ENCODE measurements at places on chromosomes 12 and 14.

GRCh38 chr14:32509632-32510187 is 180.6 kb downstream of the AKAP6 start:
- DNase-seq: peak; percentile 76

DNA sequence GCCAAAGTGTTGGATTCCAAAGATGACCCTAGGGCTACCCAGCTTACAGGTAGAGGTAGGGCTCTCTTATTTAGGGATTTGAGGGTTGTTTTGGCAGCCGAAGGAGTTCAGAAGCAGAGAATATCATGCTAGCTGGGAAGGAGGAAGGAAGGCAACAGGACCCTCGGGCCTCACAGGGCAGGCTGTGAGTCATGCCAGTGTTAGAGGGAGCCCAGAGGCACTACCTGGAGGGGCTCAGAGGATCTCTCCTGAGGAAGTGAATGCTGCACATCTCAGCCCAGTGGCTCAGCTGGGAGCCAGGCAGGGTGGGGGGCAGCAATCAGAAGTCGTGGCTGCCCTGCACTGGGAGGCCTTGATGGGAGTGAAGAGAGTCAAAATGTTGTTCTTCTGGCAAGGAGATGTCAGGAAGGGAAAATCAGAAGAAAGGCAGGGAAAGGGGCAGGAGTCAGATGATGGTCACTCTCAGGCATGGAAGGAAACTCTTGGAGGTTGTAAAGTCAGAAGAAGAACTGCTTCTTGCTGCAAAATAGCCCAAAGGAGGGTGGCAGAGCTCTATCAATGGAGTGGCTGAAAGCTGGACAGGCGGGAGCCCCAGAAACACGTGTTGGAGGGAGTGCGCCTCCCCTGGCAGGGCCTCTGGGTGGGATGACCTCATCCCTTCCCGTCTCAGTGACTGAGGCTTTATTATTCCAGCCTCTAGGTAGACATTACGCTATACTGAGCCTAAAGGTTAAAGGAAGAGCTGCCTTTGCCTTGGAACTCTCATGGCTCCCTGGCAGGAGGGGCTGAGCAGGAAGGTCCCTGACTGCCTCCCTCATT is 141.3 kb downstream of the SMOC1 start:
- no peak for DNase-seq

DNA sequence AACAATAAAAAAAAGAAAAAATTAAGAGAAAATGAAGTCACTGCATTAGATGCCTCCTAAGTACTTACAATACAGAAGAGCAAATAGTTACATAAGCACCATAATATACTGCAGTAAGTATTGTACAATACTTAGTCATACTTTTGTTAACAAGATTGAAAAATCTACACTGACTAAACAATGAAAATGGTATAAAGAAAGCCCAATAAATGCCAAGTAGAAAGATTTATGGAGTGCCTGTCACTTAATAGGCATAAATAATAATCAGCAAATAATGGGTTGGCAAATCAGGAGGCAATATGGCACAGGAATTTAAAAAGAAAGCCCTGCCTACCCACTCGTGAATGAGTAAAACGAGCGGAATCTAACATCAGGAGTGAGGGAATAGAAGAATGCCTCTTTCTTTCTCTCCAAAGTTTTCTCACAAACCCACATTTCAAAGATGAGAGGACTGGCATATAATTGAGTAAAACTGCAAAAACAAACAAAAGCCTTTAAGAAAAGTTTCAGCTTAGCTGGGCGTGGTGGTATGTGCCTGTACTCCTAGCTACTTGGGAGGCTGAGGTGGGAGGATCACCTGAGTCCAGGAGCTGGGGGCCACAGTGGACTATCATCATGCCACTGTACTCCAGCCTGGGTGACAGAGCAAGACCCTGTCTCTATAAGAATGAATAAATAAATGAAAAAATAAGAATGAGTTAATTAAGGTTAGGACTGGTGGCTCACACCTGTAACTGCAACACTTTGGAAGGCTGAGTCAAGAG is 36.1 kb downstream of the CRY1 start:
- DNase-seq: no peak

- DNase-seq: no peak
Observed at GRCh38 chr14:104974665-104975390, 3.3 kb downstream of the AHNAK2 start.

- DNase-seq: no peak
Observed at GRCh38 chr14:33764876-33765650, 185.8 kb downstream of the EGLN3 start.

- DNase-seq: no peak
Observed at GRCh38 chr14:105199093-105199492, 18.0 kb upstream of the NUDT14 start.

DNA sequence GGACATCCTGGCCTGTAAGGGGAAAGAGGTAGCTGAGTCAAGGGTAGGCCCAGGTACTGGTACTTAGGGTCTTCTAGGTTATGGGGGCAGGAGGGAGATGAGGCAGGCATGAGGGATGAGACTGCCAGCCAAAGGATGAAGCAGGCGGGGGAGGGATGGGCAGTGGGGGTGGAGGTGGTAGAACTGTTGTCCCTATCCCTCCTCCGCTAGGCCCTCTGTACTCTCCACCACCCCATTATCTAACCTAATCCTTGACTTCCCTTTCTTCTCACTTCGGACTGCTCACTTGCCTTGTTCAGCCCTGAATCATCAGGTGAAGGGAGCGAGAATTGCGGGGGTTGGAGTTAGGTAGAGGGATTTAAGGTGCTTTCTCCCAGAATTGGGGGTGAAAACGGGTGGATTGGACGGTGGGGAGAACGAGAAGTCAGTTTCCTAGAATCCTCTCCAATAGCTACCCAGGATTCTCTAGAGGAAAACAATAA is 562 bp downstream of the PAN2 start:
- DNase-seq: no peak

- DNase-seq: no peak
Observed at GRCh38 chr12:12229556-12230092, 37.2 kb downstream of the LRP6 start.

- DNase-seq: no peak
Observed at GRCh38 chr12:83102499-83102898, 415.8 kb downstream of the TMTC2 start.

DNA sequence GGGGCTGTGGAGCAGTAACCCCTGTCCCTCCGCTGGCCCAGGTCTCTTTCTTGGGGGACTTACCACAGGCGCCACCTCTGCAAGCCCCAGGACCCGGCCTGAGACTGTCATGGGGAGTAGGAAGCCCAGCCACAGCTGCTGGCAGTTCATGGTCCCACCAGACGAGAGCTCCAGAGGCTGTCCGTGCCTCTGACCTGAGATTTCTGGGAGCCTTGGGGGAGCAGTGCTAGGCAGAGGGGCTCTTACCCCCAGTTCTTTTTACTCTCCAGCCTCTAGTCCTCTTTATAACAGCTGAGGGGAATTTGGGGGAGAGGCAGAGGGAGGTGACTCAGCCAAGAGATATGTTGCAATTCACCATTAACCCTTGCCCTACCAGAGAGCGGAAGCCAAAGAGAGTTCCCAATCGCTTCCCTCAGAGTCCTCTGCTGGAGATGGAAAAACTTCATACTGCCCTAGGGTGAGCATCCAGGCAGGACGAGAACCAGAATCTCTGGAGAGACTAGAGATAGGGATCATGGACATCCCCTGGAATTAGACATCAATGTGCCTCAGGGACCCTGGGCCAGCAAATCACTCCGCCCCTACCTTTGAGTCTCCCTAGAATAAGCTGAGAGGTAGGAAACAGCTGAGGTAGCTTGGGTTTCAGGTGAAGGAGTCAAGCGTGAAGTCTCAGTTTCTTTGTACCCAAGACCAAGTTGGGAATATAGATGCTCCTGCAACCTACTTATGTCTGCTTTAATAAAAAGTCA is at the start of gene MMP19:
TSS of gene MMP19 (minus strand) at position 256 of the 749 bp plus-strand sequence. CDS start at position 150, 106 bp downstream.
- no peak for DNase-seq

- no peak for DNase-seq
Observed at GRCh38 chr14:55446833-55447232, 6.4 kb upstream of the TBPL2 start.

- no peak for DNase-seq
Observed at GRCh38 chr12:63036974-63037335, 102.0 kb upstream of the PPM1H start.

DNA sequence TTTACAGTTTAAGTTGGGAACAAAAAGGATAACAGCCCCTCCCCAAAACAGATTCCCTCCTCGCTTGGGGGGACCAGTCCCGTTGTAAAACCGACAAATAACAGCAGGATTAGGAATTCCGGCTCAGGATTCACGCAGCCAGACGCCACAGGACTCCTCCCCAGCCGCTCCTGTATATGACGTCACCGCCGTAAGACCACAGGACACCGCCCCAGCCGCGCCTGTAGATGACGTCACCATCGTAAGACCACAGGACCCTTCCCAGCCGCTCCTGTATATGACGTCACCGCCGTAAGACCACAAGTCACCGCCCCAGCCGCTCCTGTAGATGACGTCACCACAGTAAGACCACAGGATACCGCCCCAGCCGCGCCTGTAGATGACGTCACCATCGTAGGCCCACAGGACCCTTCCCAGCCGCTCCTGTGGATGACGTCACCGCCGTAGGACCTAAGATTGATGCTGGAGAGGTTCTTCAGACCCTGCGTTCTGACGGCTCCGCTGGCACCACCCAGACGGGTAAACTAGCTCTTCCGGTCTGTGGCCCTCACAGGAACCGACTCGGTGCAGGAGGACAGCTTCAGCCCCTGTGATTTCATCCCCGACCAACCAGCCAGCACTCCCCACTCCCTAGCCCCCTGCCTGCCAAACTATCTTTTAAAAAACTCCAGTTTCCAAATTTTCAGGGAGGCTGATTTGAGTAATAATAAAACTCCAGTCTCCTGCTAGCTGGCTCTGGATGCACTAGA is 43.9 kb upstream of the FBRSL1 start:
- DNase-seq: peak; percentile 59

- DNase-seq: no peak
Observed at GRCh38 chr14:32567543-32568384, 238.7 kb downstream of the AKAP6 start.

- DNase-seq: no peak
Observed at GRCh38 chr12:83850531-83850930, 1062.1 kb downstream of the SLC6A15 start.

GRCh38 chr12:110983811-110984210 is 63.4 kb upstream of the MYL2 start:
- no peak for DNase-seq

- DNase-seq: no peak
Observed at GRCh38 chr14:84533791-84534190, 996.2 kb upstream of the FLRT2 start.

- peak; percentile 85 for DNase-seq
Observed at GRCh38 chr12:9813821-9814798, 13.2 kb upstream of the KLRF1 start.

DNA sequence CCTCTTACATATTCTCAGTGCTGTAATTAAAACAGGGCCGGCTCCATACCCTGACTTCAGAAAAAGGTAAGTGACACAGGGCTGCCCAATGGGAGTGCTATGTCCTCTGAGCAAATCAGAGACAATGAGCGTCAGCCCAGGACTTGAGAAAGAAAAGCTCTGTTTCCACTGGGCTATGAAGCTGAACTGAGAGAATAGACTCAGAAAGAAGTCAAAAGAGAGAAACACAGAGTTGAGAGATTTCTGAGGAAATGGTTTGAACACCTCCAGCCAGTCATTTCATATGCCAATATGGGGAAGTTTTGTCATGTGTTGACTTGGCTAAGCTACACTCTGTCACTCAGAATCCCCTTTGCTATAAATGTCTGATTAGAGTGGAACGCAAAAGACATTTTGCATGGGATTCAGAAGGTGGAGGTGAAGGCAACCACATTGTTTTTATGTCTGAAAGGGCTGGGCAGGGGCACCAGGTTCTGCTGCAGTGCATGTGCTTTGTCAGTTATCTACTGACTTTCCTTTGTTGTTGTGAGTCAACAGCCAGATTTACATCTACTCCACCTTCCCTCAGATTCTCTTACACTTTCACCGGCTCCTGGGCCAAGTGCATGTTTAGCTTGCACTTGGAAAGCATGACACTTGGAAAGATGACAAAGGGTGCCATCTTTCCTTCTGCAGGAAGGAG is 313.3 kb downstream of the DUSP6 start:
- no peak for DNase-seq

All from right atrium auricular region (tissue), 2 donors.